ENCODE measurements at places on chromosomes 6 and 20. TPM values are rescaled to one million over a fixed set of nuclear protein-coding genes. Genes with fewer than 3 reads are reported as not detected.

DNA sequence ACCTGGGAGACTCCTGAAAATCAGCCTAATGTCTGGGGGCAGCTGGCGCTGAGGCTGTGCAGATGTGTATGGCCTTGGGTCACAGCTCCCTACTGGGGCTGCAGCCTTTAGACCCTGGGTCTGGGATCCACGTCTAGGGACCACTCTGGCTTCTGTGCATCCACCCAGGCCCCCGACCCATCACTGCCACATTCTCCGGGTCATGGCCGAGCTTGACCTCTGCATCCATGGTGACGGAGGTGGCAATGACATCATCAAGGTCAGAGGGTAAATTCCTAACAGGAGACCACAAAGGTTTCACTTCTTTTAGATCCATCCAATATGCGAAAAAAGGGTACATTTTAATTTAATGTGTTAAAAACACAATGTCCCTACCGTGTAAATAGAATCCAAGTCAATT is 14.5 kb upstream of the PCMTD2 start:
- no peak for DNase-seq

- no peak for DNase-seq
Observed at GRCh38 chr6:35475573-35475972, 7.4 kb downstream of the RPL10A start.

TRIM15 gene
- total RNA-seq: 2.2 TPM

NKAIN4 gene
- not detected for total RNA-seq

DNA sequence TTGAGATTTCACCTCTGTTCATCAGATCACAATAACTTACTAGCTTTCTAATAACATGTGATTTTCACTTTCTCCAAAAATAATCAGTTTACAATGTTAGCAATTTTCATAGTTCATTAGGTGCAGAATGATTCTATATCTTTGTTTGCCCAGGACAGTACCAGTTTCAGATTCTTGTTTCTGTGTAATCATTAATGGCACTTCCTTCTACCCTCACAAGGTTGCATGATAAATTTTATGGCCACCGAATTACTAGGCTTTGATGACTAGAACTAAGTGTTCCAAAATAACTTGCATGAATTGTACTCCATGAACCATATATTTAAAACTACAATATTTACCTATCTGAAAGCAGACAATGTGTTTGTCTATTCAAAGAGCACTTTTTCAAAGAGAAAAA is 442.3 kb downstream of the EPHA7 start:
- DNase-seq: no peak

PNPLA1 gene
- not detected for total RNA-seq

GRCh38 chr6:87230801-87231200 is 75.4 kb downstream of the ZNF292 start:
- DNase-seq: no peak

C6orf58 gene
- not detected for total RNA-seq

DNA sequence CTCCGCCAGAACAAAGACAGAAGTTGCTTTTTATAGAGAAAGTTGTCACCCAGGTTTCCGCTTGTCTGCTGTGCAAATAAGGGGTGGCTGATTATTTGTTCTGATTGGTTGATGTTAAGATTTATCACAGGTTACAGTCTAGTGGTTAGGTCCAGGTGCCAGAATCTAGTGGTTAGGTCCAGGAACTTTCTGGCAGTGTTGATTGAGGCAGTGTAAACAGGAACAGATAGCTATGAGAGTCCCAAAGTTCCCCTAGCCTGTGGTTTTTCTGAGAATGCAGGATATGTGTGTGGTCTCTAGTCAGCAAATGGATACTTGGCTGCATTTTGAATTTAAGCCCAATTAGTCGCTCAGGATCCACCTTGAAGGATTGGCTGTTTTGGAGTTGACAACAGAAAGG is 148.0 kb downstream of the TMEM200A start:
- DNase-seq: peak; percentile 77

BTBD9 gene
- 11.1 TPM for total RNA-seq

OPRM1 gene
- not detected for total RNA-seq

GRCh38 chr20:5197270-5197827 is 70.5 kb downstream of the CDS2 start:
- DNase-seq: no peak

C20orf141 gene
- not detected for total RNA-seq

GRCh38 chr6:116876107-116876506 is 935 bp upstream of the RFX6 start:
- DNase-seq: no peak

DNA sequence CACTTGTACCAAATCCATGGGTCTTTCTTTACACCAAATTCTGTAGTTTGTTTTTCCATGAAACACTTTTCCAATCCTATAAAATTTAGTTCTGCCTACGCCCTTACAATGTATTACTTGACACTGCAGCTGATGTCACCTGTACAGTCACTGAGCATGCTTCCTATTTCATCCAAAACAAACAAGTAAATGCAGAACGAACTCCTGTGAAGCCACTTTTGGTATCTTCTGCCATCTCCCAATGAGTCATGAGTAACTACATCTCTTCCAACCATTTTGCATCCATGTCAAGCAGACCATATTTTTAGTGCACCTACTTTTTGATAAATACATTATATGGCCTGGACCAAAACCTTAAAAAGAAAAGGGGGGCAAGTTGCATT is 42.4 kb downstream of the HDDC2 start:
- DNase-seq: no peak

DNA sequence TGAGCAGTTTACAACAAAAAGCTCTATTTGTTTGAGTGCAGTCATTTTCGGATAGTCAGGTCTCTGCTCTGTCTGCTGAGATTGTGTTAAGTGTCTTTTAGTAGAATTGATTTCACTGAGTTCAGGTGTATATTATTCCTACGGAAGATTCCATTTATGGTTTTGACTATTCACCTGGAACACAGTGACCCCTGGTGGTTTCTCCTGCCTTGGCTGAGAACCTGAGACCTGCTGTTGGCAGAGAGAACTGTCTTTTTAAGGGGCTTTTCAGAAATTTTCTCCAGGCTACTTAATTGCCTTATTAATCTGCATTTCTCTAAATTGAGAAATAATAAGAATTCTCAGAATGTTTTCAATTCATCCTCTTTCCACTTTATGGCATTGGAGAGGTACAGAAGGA is 508.0 kb downstream of the TBC1D32 start:
- peak; percentile 24 for DNase-seq

GRCh38 chr6:75286955-75287354 is 2.4 kb upstream of the TMEM30A start:
- DNase-seq: no peak

RIMS1 gene
- total RNA-seq: not detected

Measured in activated naive CD4-positive, alpha-beta T cell treated with anti-CD3 and anti-CD28 coated beads for 36 hours (primary cell).